ENCODE measurements at places on chromosomes 4 and X.

GRCh38 chr4:156615066-156615531 lies 356.5 kb downstream of the PDGFC start:
- no peaks in the 10 kb centered on the region for H3K27me3 ChIP-seq
- DNase-seq, result no peak
- no peaks in the 10 kb centered on the region for H3K36me3 ChIP-seq
- no peak overlapping the region for H3K27ac ChIP-seq

DNA sequence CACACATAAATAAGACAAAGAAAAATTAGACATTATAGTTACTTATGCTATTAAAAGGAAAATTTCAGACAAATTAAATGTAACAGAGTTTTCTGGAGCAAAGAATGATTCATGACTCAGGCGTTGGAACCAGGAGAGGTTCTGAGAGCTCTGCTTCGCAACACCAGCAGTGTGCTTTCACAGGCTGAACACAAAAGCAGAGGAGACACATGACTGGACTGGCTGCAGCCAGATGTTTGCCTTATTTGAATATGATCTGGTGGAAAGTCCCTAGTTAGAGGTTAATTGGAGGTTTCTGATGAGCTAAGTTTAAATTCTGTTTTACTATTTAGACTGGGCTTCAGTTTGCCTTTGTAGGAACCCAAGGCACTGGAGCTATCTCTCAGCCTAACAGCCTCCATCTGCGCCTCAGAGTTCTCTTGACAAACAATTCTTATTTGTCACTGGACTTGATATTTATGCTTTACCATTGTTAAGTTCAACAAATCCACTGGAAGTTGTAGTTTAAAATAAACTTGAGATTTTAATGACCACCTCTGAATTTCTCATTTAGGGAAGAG lies 16.2 kb downstream of the BOD1L1 start:
- no peak for DNase-seq
- H3K36me3 ChIP-seq, result peaks cover 64% of the 10 kb centered on the region
- no peak overlapping the region for H3K4me3 ChIP-seq
- no peaks in the 10 kb centered on the region for H3K27me3 ChIP-seq
- H3K4me1 ChIP-seq, result peaks cover 11% of the 10 kb centered on the region

- no peak for DNase-seq
- H3K4me3 ChIP-seq, result no peak overlapping the region
- no peaks in the 10 kb centered on the region for H3K27me3 ChIP-seq
- H3K4me1 ChIP-seq, result no peaks in the 10 kb centered on the region
- H3K27ac ChIP-seq, result no peak overlapping the region
These were observed 293.0 kb upstream of the CLNK start for GRCh38 chr4:10977534-10977933.

GRCh38 chrX:124328765-124329164 lies 3.7 kb upstream of the TEX13D start:
- H3K27me3 ChIP-seq, result no peaks in the 10 kb centered on the region
- H3K27ac ChIP-seq, result no peak overlapping the region
- no peak overlapping the region for H3K4me3 ChIP-seq
- H3K4me1 ChIP-seq, result peaks cover 7% of the 10 kb centered on the region
- H3K36me3 ChIP-seq, result peaks cover 3% of the 10 kb centered on the region
- no peak for DNase-seq

DNA sequence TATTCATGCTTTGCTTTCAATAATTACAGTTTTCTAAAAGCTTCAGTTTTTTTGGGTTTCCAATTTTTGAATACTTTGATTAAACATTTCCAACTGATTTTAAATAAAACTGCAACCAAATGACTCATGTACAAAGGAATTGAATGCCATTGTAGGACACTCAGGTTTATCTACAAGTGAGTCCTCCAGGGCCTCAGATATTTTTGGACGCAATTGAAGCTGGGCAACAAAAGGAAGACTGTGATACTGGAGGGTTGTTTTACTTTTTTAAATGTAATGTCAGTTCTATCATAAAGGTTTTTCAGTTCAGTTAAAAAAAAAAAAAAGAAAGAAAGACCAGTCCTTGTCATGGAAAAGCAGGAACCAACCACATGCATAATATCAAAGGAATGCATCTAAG lies 64.2 kb downstream of the MAGEA10 start:
- H3K27ac ChIP-seq, result no peak overlapping the region
- H3K36me3 ChIP-seq, result no peaks in the 10 kb centered on the region
- DNase-seq, result no peak
- no peak overlapping the region for H3K4me3 ChIP-seq

DNA sequence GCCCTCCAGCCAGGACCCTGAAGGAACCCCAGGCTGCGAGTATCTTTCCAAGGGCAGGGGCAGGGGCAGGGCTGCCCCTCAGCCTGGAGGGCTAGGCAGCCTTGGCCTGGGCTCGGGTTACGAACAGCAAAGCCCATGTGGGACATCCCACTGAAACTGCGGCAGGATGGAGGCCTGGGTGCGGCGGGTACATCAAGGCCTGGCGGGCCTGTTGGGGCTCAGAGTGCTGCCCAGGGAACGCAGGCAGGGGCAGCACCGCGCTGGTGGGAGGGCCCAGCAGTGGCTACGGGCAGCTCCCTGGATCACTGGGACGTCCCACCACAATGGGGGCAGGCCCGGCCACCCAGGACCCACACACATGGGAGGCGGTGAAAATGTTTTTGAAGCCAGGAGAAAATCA lies 10.9 kb downstream of the NAT8L start:
- H3K4me3 ChIP-seq, result no peak overlapping the region
- no peak overlapping the region for H3K27ac ChIP-seq
- no peaks in the 10 kb centered on the region for H3K27me3 ChIP-seq
- no peak for DNase-seq

GRCh38 chr4:70600305-70600704 lies 8.2 kb downstream of the AMBN start:
- H3K36me3 ChIP-seq, result no peaks in the 10 kb centered on the region
- no peak overlapping the region for H3K27ac ChIP-seq
- DNase-seq, result no peak
- no peaks in the 10 kb centered on the region for H3K27me3 ChIP-seq
- no peaks in the 10 kb centered on the region for H3K4me1 ChIP-seq

DNA sequence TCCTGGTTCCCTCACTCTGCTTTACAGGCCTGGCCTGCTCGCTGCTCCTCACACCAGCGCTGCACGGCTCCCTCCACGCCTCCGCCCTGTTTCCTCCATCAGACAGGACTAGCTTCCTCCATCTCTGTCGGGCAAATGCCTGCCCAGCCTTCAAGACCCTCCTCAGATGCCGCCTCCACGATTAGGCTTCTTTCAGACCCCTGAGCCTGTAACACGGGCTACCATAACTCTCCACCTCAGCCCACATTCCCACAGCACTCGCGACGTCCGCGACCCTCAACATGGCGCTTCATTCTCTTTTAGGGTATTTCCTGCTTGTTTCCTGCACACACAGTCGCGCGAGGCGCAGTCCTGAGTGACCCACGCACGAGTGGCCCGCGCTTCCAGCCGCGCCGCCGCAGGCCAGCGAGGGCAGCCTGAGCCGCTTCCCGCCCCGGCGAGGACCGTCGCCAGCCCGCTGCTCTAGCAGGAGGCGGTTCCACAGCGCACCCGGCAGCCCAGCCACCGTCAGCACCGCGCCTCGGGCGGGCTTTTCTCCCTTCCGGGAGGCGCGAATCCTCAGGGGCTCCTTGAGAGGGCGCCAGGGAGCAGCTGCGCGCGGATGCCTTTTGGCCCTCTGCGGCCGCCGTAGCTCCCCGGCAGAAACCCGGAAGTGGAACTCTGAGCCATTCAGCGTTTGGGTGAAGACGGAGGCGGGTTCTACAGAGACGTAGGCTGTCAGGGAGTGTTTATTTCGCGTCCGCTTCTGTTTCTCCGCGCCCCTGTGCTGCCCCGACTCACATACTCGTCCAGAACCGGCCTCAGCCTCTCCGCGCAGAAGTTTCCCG lies at the start of gene FRG1:
Gene FRG1, plus strand, starts transcription at position 695 of the 827 bp plus-strand sequence. CDS start 138 bp downstream, outside the sequence.
- peaks cover 24% of the 10 kb centered on the region for H3K36me3 ChIP-seq
- no peaks in the 10 kb centered on the region for H3K27me3 ChIP-seq
- H3K27ac ChIP-seq, result peak within 1 kb of the TSS; percentile 99
- peaks cover 26% of the 10 kb centered on the region for H3K4me1 ChIP-seq

DNA sequence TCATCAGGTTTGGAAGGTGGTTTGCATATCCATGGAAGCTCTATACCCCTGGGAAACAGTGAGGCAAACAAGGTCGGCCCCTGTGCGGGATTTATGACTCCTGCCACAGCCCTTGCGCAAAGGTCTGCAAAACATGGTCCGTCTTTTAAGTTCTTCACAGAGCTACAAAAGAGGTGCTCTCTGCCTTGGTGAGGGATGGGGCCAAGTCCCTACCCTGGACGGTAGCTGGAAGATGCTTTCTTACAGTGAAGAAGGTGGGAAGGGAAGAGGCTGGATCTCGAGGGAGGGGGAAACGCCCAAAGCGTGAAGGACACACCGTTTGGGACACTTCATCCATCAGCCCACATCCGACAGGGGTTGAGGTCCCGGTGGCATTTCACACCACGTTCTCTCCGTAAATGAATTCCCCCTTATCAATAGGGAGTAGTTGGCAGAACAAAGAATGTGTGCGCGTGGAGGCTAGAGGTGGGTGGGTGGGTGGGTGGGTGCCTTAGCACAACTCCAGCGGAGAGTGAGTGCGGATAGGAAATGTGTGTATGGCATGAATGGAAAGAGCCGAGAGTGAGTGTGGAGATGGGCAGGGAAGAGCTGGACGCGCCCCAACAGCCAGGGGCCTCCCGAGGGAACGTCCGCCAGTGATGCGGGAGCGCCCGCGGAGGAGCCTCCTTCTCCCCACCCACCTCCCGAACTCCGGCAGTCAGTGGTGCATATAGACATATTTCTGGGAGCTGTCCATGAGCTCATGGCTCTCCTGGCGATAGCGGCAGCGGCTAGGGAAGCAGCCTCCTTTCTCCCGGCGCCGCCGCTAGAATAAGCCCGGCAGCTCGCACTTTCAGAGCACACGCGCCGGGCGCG lies 68.3 kb downstream of the LARP7 start:
- H3K36me3 ChIP-seq, result peaks cover 3% of the 10 kb centered on the region
- H3K4me3 ChIP-seq, result peak overlapping the region; percentile 79
- peaks cover 73% of the 10 kb centered on the region for H3K27me3 ChIP-seq

GRCh38 chr4:170591076-170591475 lies 501.3 kb upstream of the AADAT start:
- no peaks in the 10 kb centered on the region for H3K27me3 ChIP-seq
- no peak overlapping the region for H3K4me3 ChIP-seq
- no peak for DNase-seq
- no peaks in the 10 kb centered on the region for H3K36me3 ChIP-seq

GRCh38 chrX:40171513-40172400 lies 74.0 kb upstream of the BCOR start:
- DNase-seq, result no peak
- peaks cover 43% of the 10 kb centered on the region for H3K36me3 ChIP-seq
- no peaks in the 10 kb centered on the region for H3K27me3 ChIP-seq
- H3K4me3 ChIP-seq, result peak overlapping the region; percentile 90
- H3K27ac ChIP-seq, result peak overlapping the region; percentile 95

- no peaks in the 10 kb centered on the region for H3K36me3 ChIP-seq
- no peak overlapping the region for H3K4me3 ChIP-seq
- H3K27ac ChIP-seq, result no peak overlapping the region
- no peak for DNase-seq
- H3K27me3 ChIP-seq, result peaks cover 43% of the 10 kb centered on the region
These were observed 21.1 kb upstream of the TRIM2 start for GRCh38 chr4:153183146-153183545.

DNA sequence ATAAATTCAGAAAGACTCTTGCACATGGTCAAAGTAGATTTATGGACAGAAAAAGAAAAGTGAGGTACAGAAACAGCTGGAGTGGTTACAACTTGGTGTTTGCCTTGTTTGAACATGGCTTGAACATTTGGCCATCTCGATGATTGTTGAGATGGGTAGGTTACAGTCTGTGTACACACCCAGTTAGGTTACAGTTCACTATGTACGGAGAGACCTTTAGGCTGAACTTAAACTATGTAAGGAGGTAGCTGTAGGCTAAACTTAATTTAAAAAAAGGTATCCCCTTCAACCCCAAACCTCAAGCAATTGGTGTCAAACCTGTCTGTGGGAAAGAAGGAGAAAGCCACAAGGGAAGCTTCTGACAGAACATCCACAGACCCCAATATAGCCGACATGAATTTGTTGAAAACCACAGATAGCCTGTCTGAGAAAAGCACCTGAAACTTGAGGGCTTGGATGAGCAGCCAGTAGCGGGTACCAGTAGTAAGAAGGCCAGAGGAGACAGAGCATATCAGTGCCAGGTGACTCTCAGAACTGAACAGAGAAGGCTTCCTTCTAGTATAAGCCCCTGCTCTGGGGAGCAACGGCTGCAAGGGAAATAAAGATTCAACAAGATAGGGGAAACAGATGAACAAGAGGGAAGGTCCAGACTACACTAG lies 247.9 kb upstream of the GALNTL6 start:
- H3K27me3 ChIP-seq, result no peaks in the 10 kb centered on the region
- H3K36me3 ChIP-seq, result peaks cover 3% of the 10 kb centered on the region
- DNase-seq, result no peak
- no peak overlapping the region for H3K27ac ChIP-seq

DNA sequence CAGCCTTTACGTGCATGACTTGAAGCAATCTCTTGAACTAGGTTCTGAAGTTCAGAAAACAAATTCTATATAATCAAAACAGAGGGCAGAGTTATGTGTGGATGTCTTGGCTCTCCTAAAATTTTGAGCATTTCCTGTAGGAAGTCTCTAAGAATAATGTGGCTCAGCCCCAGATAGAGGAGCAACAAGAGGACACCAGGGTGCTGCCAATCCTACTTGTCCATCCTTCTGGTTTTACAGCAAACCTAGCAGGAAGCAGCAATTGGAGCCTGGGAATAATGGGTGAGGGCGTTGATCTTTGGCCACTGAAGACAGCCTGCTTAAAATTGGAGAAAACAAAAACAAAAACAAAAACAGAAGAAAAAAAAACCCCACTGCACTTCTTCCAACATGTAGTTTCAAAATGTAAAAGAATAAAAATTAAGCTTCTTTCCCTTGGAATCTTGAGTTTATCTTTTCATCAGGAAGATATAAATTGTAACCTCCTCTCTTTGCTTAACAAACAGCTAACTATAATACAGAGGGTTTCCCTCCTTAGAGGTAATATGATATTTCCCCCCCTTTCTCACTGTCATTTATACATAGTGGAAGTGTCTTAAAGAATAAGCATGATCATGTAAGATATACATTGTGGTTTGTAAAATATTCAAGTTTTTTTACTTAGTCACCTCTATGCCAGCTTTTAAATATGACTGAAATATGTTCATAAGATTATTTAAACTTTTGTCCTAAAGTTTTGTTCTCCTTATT lies 130.6 kb downstream of the FBXO8 start:
- no peak overlapping the region for H3K4me3 ChIP-seq
- no peak overlapping the region for H3K27ac ChIP-seq

GRCh38 chrX:1533058-1533457 lies 3.9 kb downstream of the P2RY8 start:
- H3K27me3 ChIP-seq, result no peaks in the 10 kb centered on the region
- peaks cover 20% of the 10 kb centered on the region for H3K4me1 ChIP-seq
- peak overlapping the region; percentile 64 for H3K4me3 ChIP-seq
- H3K36me3 ChIP-seq, result peaks cover 47% of the 10 kb centered on the region

GRCh38 chr4:43244688-43245382 lies 352.3 kb downstream of the GRXCR1 start:
- no peaks in the 10 kb centered on the region for H3K27me3 ChIP-seq
- DNase-seq, result no peak
- H3K36me3 ChIP-seq, result no peaks in the 10 kb centered on the region
